ENCODE measurements at places on chromosomes 6 and 20. TPM values are rescaled to one million over a fixed set of nuclear protein-coding genes. Genes with fewer than 3 reads are reported as not detected.

The NTSR1 gene
- total RNA-seq, result 8.0 TPM

- DNase-seq, result no peak
Observed at GRCh38 chr20:61769286-61769832, 296.3 kb downstream of the TAF4 start.

DNA sequence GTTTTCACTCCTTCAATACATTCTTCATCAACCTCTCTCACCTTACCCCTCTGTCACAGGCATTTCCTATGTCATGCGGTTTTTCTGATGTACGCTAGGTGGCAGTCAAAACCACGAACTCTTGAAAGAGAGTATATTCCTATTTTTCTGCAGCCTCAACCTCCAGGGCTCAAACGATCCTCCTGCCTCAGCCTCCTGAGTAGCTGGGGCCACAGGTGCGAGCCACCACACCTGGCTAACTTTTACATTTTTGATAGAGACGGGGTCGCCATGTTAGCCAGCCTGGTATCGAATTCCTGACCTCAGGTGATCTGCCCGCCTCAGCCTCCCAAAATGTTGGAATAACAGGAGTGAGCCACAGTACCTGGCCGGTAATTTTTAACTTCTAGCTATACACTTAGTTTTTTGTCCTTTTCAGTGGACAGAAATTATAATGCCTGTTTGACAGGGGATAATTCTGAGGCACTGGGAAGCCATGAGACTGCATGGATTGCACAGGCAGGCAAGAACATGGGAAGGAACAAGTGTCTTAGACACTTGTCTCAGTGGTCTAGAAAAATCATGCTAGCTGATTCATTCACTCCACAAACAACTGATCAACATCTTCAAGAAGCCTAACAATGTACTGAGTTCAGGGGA, 22.5 kb upstream of the HFE start:
- peak; percentile 69 for DNase-seq

- DNase-seq, result no peak
Observed at GRCh38 chr6:22401932-22402331, 105.1 kb upstream of the PRL start.

DNA sequence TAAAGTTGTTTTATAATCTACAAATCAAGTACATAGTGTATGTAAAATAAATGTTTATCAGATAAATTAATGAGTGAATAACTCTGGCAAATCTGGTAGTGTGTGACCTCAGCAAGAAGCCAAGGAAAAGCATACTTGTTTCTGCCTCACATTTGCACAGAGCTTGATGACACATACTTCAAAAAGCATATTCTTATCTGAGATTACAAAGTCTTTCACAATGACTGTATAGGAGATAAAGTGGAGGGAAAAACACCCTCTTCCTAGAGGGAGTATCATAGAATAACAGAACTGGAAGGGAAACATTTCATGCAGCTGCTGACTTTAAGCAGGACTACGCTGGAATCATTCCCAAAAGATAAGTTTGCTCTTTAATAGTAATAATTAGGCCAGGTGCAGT, 28.1 kb upstream of the AKAP7 start:
- DNase-seq, result peak; percentile 95

The SEMG1 gene
- not detected for total RNA-seq

GRCh38 chr6:120056085-120056484, 706.5 kb upstream of the MAN1A1 start:
- DNase-seq, result no peak

DNA sequence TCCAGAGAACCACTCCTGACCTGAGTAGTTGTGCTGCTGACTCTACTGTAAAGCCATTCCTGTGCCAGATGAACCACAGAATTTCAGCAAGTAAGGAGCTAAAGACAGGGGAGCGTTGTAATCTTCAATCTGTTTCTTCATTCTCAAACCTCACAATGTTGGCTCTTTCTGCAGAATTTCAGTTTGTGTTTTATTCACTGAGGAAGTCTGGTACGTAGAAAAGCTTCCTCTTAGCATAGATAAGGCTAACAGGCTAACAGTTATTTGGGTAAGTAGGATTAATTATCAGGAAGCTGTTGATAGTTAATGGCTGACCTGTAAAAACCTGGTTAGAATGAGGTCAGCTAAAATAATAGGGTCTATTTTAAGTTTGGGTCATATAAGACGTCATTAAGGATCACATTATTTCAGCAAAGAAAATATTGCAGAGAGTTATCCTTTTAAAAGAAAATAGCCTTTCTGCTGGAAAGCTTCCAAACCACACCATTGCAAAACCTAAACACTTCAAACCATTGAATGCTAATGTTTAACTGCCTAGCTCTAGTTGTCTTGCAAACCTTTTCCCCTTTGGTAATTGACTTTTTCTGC, 14.1 kb upstream of the TENT5A start:
- DNase-seq, result peak; percentile 98

DNA sequence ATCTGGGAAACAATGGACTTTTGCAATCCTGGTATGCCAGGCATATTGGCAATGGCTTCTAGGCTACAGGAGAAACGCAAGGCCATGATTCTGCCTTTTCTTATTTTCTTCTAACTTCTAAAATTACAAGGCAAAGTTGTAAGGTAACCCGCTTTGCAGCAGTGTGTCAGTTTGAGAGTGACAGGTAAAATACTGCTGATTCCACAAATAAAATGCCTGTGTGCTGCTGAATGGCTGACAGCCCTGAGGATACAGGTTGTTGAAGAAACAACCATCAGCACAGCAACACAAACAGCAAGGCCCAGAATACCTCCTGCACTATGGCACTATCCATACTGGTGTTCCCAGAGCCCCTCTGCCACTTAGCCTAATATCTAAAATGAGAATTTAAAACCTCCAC, 37.1 kb downstream of the SLC17A1 start:
- DNase-seq, result no peak

The PGC gene
- total RNA-seq, result not detected

DNA sequence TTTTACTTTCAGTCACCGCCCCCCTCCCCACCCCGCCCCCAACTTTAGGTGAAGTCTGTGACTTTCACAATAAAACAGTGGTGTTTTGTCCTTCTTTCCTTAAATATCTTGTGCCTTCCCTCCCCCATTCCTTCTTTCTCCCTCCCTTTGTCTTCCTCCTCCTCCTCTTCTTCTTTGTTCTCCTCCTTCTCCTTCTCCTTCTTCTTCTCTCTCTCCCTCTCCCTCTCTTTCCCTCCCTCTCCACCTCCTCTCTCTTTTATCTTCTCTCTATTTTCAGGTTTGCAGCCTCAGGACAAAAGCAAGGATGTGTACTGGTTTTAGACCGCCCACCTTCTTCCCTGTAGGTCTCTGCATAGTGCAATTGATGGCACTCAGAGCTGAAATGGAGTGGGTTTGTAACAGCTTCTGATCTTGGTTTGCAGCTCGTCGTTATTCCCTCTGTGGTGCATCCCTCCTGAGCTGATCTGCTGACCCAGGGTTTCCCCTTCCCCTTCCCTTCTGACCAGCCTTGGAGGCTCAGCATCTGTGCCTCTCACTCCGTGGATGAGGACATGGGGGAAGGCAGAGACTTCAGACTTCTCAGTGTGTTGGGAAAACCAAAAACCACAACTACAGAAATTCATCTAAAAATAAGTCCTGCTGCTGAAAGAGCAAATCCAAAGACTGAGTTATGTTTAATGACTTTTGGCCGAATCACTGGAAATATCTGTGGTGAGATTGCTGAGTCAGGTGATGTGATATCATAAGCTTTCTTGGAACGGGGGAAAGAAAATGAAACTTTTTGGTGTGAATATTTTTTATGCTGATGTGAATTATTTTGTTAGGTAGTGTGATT, 6.9 kb downstream of the VGLL2 start:
- no peak for DNase-seq

The RFX6 gene
- not detected for total RNA-seq

The CD93 gene
- 2.0 TPM for total RNA-seq

The COL20A1 gene
- total RNA-seq, result not detected

- DNase-seq, result no peak
Observed at GRCh38 chr6:6824381-6824780, 235.9 kb downstream of the LY86 start.

- peak; percentile 91 for DNase-seq
Observed at GRCh38 chr6:49409951-49410542, 53.0 kb downstream of the MMUT start.

The GATA5 gene
- not detected for total RNA-seq

The LPIN3 gene
- 3.4 TPM for total RNA-seq

The IL17A gene
- not detected for total RNA-seq

DNA sequence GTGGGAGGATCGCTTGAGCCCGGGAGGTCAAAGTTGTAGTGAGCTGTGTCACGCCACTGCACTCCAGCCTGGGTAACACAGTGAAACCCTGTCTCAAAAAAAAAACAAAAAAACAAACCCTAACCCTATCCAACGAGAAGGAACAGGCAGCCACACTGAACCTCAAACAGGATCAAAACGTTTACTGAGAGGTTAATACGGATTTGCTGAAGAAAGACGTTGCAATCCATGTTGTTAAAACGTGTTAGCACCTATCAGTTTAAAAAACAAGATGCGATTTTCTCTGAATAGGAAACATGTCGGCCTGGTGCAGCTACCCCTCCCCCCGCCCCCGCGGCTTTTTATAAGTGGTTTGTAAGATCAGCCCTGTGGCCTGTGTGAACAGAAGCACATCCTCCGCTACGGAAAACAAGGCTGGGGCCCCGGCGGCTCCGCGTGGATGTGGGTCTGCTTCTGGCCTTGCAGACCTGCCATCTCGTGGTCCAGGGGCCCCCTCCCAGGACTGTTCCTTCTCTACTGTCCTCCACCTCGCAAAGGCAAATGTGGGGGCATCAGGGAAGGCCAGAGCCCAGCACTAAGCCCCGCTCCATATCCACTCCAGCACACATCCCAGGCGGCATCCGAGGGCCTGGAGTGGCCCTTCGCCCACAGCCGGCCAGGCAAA, 11.4 kb downstream of the SLC2A4RG start:
- DNase-seq, result no peak

- no peak for DNase-seq
Observed at GRCh38 chr20:2829376-2829775, 11.1 kb downstream of the PCED1A start.

DNA sequence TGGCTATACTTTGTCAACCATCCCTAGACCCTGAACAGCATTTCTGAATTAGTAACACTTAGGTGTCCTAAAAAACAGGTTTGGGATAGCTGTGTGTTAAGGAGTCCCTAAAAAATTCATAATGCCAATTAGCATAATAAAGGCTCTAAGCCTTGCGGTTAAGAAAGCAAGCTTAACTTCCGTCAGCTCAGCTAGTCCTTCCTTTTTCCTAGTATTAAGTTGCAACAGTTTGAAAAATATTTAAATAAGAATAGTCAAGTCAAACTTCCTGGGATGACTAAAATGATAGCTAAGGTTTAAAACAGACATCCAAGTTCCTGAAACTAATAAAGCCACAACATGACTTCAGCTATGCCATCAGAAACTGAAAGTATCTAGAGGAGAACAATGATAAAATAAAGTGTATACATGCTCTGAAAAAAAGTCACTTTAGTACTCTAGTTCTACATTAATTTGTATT, 3.5 kb downstream of the AKIRIN2 start:
- peak; percentile 43 for DNase-seq

- DNase-seq, result no peak
Observed at GRCh38 chr6:4774715-4775493, 1.3 kb upstream of the CDYL start.

DNA sequence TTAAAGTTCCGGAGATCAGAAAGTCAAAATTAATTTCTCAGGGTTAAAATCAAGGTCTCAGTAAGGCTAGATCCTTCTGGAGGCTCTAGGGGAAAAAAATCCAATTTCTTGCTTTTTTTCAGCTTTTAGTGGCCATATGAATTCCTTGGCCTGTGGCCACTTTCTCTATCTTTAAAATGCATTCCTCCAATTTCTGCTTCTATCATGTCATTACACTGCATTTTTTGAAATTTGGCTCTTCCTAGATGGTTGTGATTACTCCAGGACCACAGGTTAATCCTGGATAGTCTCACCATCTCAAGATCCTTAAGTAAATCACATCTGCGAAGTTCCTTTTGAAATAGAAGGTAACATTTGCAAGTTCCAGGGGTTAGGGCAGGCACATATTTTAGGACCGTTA, 1294.9 kb upstream of the CITED2 start:
- DNase-seq, result peak; percentile 64

DNA sequence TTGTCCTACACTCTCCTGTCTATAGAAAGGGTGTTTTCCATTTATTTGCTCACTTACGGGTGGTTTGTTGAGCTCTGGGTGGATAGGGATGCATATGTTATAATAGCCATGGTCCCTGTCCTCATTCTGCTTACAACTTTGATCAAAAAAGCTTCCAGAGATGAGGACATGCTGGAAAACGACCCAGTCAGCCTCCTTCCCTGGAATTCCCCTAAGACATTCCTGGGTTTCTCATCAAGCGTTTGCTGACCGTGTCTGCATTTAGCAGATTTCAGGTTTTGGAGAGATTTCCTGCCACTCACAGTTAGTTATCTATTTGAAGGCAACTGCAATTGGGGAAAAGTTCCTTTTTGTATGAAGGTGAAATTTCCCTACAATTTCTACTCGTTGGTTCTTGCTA, 152.8 kb upstream of the AFDN start:
- no peak for DNase-seq

- no peak for DNase-seq
Observed at GRCh38 chr20:37757550-37757949, 63.7 kb downstream of the CTNNBL1 start.

DNA sequence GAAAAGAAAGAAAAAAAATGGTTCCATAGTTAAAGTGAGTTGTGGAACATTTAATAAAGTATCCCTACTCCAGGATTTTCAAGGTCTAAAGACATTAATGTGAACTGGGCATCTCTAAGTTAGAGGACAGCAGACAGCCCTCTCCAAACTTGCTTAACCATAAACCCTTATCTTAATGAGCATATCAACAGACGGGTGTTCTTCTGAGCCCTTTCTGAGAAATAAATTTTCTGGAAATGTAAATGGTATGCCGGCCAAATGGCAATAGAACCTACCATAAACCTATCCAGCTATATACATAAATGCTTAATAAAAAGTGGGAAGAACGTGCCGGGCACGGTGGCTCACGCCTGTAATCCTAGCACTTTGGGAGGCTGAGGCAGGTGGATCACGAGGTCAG, 12.5 kb downstream of the SLC18B1 start:
- DNase-seq, result no peak

GRCh38 chr20:48866936-48867335, 39.1 kb upstream of the PREX1 start:
- no peak for DNase-seq
